NCI-H1048 (cell line): ENCODE measurements at places on chromosomes 6 and 20.

- DNase-seq, result no peak
Measured at GRCh38 chr20:33004141-33004751, at the start of gene SUN5. Gene SUN5 (minus strand): TSS chr20:33004433. CDS start chr20:33004340, 93 bp downstream.

DNA sequence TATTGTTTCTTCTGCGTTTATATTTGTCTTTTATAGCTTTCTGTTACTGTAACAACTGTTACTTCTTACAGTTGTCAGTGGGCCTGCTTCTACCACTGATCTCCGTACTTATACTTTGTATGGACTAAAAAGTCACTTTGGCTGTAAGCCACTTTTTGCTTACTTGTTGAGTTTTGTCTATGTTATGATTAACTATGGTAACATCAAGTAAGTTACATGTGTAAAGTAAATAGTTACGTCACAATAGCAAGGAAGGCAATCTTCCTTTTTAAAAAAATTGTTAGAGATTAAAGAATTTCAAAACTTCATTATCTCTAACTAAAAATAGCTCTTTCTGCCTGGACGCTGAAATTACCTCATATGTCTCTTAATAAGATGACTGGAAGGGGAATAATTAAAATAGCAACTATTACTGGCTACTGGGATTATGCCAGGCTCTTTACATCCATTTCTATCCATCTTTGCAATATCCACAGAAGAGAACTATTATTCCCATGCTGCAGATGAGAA, 10.9 kb downstream of the TFB1M start:
- no peak for DNase-seq

GRCh38 chr20:21324126-21324525, 21.0 kb downstream of the XRN2 start:
- no peak for DNase-seq

DNA sequence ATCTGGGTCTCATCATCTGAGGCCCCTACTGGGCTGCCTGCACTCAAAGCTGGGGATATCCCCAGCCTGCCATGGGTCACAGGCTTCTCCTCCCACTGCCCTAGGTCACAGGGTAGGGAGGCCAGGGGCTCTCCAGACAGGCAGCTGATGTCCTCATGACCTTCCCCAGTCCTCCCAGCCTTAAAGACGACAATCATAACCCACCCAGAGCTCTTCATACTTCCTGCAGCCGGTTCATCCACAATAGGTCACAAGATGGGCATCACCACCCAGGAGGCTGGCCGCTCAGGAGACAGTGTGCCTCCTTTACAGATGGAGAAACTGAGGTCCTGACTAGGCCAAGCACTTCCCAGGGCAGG, 15.2 kb downstream of the TFEB start:
- no peak for DNase-seq

GRCh38 chr6:157954150-157955117, 27.2 kb upstream of the SYNJ2 start:
- DNase-seq, result no peak

GRCh38 chr20:19435316-19435715, 222.9 kb downstream of the SLC24A3 start:
- DNase-seq, result no peak

GRCh38 chr6:72811971-72812421, 190.1 kb downstream of the KCNQ5 start:
- no peak for DNase-seq
